CD4-positive, alpha-beta T cell treated with Interleukin-21 for 1 hour (primary cell): ENCODE measurements at places on chromosomes 2 and 18.

GRCh38 chr2:192139813-192140212 lies 54.9 kb downstream of the TMEFF2 start:
- no peak for DNase-seq

GRCh38 chr2:239299218-239299939 lies 101.4 kb downstream of the HDAC4 start:
- no peak for DNase-seq

DNA sequence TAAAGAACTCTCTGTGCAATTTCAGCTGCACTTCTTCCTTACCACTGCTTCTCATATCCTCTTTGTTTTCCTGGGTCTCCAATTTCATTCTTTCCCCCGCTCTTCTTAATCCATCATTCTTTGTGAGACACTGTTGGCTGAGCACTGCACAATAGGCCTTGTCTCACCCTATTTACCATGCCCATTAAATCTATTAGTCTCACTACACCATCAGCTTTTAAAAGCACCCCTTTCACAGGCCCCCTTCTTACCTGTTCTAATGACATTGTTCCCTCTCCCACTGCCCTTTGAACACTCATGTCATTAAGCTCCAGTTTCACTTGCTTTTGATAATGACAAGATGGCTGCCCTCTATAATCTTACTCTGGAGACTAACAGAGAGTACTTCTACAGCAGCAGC lies 404.1 kb upstream of the ACVR2A start:
- no peak for DNase-seq

DNA sequence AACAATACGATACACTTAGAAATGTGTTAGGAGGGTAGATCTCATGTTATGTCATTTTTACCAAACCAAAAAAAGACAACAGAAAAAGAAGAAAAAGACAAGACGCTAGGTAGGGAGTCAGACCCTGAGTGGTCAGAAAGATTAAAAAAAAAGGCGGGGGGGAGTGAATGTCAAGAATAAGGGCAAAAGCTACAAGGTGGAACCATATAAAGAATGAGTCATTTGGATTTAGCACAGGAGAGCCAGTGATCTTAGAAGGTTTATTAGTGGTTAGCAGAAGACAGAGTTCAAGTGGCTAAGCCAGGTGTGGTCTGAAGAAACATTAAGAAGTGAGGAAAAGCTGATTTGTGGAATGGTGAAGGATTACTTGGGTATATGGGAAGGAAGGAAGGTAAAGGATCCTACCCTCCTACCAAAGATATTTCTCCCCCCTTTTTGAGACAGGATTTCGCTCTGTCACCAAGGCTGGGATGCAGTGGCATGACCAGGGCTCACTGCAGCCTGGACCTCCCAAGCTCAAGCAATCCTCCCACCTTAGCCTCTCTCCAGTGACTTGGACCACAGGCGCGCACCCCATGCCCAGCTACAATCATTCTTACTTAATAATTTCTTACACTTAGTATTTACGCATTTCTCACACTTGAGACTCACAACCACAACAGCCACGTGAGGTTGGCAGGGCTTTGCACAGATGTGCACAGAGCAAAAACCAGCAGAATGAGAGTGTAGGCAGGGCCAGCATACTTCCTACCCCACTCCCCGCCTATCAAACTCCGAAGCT lies 2.6 kb downstream of the DSC2 start:
- DNase-seq, result no peak

- DNase-seq, result no peak
Measured at GRCh38 chr2:213496226-213496625, 212.0 kb downstream of the SPAG16 start.

GRCh38 chr18:52953387-52953786 lies 613.4 kb downstream of the DCC start:
- no peak for DNase-seq

DNA sequence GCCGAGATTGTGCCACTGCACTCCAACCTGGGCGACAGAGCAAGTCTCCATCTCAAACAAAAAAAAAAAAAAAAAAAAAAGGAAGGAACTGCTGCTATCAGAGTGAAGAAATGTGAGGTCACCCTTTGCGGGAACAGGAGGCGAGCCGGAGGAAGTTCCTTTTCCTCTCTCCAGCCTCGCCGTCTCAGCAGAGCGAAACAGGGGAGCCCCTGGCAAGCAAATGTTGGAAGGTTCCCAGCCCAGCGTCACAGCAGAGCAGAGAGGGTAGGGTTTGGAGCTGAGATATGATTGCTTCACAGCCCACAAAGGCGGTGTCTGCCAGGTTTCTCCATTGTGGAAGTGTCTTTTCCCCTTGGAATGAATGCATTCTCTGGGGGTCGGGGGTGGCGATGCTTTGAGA lies 28.5 kb downstream of the SLC20A1 start:
- no peak for DNase-seq

- DNase-seq, result no peak
Measured at GRCh38 chr2:209519271-209519670, 95.4 kb downstream of the MAP2 start.

- DNase-seq, result no peak
Measured at GRCh38 chr2:228802181-228803071, 468.7 kb downstream of the PID1 start.

DNA sequence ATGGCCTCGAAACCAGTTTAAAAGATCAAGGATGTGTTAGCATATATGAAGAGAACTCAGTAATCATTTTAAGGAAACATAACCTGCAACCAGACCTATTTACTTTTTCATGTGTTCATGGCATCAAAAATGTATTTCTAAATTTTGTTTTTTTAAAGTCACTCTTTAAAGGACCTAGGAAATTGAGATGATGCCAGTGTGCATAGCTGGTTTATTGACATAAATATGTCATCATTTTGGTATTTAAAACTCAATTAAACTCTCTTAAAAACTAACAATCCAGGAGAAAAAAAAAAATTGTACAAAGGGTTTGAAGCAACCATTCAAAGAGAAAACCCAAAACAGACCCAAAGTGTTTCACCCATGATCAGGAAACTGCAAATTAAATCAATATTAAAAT lies 198.9 kb upstream of the RND3 start:
- no peak for DNase-seq

DNA sequence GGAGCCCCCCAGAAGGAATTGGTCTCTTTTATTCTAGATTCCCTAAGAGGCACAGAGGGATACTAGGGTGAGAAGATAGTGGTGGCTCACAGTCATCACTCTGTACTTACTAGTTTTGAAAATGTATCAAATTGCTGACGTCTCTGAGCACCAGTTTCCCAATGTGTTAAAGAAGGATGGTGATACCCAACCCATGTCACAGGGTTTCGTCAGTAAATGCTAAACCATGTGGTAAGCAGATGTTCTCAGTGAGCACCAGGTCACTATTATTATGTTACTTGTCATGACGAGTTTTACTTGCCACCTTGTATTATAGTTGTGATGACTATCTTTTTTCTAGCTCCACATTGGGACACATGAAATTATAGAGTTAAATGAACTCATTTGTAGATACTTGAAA lies 54.7 kb downstream of the NEDD4L start:
- no peak for DNase-seq

- DNase-seq, result no peak
Measured at GRCh38 chr18:50330176-50330575, 42.7 kb upstream of the CXXC1 start.

- DNase-seq, result no peak
Measured at GRCh38 chr2:42569116-42569711, 782 bp downstream of the MTA3 start.

DNA sequence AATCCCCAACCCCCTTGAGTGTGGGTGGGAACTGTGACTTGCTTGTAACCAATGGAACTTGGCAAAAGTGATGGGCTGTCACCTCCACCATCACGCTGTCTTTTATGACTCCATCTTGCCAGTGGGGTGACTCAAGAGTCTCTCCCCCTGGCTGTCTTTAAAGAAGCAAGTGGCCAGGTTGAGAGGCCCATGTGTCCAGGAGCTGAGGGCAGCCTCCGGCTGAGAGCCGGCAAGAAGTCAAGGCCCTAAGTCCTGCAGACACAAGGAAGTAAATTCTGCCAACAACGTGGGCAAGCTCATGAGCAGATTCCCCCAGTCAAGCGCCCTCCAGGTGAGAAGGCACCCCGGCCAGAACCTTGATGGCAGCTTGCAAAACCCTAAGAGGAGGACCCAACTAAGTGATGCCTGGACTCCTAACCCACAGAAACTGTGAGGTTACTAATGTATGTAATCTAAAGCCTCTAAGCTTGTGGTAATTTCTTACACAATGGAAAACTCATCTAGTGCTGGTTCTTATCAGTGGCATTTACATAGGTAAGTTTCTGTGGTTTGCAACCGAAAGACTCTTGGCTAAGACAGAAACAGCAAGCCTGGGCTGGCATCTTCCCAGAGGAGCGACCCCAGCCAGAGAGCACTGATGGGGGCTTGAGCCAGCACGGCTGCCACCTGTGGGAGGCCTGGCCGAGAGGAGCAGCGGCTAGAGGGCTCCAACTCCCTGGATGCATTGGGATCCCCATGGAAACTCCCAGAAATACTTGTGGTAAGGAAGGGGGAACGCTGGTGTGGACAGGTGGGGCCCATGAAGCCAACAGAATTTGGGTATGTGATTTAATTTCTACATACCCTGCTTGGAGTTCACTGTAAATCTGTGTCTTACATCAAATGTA lies 49.3 kb downstream of the CIB4 start:
- no peak for DNase-seq

- no peak for DNase-seq
Measured at GRCh38 chr2:191032588-191033429, 18.8 kb upstream of the STAT1 start.
